ENCODE measurements at places on chromosomes 2 and 18.

- DNase-seq = no peak
Measured at GRCh38 chr18:48060346-48060745, 129.9 kb upstream of the SMAD2 start.

DNA sequence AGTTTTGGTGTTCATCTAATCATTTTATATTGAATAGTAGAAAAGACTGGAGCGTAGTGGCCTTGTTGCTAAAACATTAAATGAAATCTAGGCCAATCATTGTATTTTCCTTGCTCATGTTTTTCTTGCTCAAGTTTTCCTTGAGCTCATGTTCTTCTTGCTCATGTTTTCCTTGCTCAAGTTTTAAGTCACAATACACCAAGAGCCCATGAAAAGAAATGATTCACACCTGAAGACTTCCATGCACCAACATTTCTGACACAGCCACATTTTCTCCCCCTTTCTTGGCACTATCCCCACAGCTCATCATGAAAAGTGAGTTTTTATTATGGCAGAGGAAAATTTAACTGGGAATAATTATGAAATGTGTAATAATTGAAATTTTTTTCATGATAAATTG is 92.0 kb downstream of the LRP1B start:
- DNase-seq = no peak

DNA sequence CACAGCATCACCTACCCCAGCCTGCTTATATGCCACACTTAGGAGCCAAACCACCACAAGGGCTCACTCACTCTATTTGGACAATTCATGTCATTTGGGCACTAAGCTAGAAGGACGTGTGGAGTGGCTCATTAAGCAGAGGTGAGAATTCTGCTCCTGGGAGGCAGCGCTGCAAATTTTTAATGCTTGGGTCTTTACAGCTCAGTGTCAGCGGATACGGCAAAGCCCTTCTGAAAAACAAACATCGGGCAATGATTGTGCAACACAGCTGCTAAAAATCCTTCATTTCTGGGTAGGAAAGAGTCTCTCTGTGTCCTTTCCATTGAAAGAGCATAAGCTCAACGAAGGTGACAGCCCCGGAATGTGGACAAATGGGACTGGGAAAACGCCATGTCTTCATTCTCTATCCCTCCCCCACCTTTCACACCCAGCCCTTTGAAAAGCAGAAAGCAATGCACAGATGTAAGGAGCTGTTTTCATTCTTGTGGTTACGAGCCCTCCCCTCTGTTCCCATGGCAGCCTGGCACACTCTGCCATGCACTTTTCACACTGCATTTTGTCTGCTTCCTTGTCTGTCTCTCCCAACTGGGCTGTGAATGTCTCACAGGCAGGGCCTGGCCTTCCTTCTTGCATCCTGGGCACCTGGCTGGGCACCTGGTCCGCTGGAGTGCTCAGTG is 16.0 kb downstream of the TMEM177 start:
- no peak for DNase-seq

DNA sequence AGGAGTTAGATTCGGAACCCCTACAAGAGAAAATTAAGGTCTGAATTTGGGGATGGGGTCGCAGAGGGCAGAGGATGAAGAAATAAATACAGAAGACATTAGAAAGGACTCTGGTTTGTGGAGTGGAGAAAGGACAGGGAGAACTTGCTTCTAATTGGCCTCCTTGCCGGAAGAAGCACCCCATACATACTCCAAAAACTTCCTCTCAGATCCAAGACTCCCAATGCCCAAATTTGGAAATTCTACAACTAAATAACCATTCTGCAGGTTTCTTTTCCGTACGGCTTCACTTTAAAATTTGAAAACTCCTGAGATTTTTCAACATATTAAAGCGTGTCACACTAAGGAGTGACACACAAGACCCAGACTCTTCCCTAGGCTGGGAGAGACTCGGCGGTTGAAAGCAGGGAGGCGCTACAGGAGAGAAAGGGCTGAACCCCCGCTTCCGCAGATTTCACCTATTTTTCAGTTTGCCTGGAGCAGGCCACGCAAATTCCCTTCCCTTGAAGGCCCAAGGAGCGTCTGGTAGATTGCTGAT is 478 bp downstream of the CLHC1 start:
- no peak for DNase-seq

- no peak for DNase-seq
Measured at GRCh38 chr18:3119401-3120341, 100.1 kb downstream of the MYOM1 start.

GRCh38 chr2:239459056-239459455 is 58.2 kb upstream of the HDAC4 start:
- DNase-seq = no peak

DNA sequence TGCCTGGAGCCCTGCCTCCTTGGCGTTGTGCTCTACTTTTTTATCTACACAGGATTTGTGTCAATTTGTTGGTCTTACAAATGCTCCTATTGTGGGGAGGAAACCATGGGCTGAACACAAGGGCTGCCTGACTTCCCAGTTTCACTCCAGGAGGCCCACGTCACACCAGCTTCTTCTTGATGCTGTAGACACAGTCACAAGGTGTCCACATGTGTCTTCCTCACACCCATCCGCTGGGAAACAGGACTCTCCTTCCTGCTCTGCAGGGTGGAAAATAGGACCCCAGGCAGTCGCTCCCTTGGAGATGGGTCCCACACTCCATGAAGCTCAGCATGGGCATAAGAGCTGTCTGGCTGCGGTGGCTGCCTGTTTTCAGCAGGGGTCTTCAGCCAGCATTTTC is 468.2 kb downstream of the EPHA4 start:
- DNase-seq = peak; percentile 11

DNA sequence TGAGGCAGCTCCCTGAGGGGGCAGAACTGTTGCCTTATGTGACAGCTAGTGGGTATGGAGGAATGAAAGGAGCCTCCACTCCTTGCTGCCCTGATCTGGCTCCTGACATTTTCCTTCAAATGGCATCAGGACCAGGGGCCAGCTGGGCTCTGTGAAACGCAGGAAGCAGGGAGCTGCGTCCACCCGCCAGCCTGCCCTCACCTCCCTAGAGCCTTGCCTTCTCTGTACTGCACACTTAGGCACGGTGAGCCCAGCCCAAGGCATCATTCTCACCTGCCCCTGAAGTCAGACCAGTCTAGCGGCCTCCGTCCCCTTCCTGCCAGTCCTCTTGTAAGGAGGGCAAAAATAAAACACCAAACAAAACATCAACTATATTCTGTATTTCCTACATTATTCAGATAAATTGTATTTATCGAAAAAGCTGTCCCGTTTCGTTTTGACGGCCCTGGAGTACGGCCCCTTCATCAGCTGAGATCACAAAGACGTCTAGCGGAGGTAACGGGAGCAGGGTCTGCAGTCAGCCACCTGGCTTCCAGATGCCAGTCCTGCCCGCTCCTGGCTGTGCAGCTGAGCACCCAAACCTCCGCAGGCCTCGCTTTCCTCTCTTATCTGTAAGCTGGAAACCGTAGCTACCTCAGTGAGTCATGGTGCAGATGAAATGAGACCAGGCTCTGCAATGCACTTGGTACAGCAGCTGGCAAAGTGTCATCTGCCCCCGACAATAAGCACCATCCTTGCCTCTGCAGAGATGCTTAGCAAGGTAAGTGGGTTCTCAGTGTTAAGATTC is 6.9 kb upstream of the CTDP1 start:
- no peak for DNase-seq
